Osteoblast (primary cell): ENCODE measurements at places on chromosomes 4 and X.

- peak; percentile 88 for DNase-seq
These were observed 115.7 kb upstream of the FAT1 start for GRCh38 chr4:186839122-186840037.

DNA sequence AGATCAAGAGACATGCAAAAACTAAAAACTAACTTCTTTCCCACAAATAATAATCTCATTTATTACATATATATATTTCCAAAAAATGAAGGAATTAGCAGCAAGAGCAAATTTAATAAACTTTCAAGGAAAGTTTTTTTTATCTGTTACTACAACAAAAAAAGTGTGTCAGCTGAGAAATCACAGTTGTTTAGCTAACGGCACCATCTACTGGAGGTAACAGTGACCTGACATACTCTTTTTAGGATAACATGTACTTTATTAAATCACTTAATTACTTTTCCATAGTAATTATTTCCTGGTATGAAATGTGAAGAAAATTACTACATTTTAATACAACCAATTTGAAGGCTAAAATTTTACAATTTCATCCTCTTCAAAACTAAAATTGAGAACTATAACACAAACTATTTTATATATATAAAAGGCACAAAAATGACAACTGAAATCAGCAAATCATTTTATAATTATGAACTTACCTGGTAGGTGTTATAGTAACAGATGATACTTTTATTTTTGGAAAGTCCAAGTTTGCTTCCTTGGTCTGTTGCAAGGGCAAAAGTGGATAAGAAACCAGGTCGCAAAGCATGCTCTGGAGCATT, 9.1 kb downstream of the LAMTOR3 start:
- DNase-seq: no peak

DNA sequence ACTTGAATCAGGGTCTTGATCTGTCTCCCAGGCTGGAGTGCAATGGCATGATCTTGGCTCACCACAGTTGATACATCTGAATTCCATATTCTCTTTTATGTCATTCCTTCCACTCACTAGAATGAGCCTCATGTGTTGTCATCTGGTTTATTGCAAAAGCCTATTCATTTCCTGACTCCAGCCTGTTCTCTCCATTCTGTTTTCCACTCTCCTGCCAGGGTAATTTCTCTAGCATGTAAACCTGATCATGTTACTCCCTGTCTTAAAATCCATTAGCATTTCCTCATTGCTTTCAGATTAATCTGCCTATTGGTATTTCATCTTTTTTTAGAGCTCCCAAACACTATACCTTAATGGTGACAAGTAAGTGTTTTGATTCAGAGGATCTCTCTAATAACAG, 4.3 kb upstream of the DDX60L start:
- DNase-seq: peak; percentile 19

DNA sequence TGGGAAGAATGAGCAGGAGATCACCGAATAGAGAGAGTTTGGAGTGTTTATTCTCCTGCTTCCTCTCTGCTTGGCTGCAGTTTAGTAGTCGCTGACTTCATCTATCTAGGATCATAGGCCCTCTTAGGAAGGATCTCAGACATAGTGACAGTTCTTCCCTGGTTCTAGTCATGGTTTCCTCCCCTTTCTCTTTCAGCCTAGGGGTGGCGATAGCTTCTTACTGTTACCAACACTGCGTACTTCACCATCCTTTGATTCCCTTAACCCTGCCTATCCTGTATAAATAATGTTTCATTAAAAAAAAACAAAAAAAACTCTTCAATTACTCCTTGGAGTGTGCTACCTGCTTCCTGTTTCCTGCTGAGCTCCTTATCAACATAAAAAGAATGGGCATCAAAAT, 103.8 kb downstream of the DDX53 start:
- no peak for DNase-seq

DNA sequence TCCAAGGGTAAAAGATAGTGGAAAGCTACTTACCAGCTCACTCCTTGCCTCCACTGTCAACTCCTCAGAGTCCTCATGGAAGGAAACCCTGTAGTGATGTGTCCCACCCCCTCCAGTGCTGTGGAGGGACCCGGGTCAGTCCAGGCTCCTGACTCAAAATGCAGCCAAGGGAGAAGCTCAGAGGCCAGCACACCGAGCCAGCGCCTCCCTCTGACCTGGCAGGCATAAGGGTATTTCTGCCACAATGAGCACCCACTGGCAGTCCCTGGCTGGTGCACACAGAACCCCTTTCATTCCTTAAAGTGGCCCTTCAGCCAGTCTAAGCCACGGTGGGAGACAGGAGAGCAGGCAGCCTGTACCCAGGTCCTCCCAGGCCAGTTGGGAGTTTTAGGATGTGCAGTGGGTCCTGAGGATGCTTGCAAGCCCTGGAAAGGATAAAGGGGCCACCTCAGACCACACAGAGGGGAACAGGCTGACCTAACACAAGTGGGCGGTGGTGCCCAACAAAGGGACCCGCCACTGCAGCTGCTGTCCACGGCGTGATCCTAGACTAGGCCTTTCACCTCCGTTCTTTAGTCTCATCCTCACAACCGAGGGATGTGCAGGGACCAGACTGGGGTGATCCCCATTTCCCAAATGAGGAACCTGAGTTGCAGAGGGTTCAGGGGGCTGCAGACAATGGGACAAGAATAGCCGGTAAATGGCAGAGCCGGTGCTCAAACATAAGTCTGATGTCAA, 5.7 kb downstream of the JAKMIP1 start:
- no peak for DNase-seq

DNA sequence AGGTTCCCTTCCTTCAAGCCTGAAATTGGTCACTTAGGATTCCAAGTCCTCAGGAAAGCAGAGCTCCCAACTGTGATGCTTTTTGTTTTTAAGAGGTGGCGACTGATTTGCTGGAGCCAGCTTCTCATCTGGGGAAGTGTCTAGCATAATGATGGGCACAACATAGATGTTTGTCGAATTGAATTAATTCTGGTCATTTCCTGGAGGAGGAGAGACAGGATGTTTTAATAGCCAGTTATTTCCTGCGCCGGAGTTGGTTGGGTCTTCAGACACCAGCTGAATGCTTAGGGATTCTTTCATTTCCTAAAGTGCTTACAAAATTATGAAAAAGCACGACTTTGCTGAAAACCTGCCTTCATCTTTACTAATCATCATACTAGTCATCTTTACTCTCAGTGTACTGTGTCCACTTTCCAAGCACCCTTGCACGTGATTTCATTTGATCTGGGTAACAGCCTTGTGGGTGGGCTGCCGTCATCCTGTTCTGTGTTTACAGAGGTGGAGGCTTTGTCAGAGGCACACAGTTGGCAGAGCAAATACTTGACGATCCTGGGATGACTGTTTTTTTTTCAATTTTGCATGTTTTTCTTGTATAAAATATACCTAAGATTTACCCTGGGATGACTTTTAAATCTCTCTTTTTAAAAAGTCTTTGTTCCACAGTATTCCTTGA, 49.5 kb downstream of the RGS12 start:
- peak; percentile 94 for DNase-seq

- DNase-seq: no peak
These were observed 107.4 kb upstream of the F9 start for GRCh38 chrX:139423186-139423585.

DNA sequence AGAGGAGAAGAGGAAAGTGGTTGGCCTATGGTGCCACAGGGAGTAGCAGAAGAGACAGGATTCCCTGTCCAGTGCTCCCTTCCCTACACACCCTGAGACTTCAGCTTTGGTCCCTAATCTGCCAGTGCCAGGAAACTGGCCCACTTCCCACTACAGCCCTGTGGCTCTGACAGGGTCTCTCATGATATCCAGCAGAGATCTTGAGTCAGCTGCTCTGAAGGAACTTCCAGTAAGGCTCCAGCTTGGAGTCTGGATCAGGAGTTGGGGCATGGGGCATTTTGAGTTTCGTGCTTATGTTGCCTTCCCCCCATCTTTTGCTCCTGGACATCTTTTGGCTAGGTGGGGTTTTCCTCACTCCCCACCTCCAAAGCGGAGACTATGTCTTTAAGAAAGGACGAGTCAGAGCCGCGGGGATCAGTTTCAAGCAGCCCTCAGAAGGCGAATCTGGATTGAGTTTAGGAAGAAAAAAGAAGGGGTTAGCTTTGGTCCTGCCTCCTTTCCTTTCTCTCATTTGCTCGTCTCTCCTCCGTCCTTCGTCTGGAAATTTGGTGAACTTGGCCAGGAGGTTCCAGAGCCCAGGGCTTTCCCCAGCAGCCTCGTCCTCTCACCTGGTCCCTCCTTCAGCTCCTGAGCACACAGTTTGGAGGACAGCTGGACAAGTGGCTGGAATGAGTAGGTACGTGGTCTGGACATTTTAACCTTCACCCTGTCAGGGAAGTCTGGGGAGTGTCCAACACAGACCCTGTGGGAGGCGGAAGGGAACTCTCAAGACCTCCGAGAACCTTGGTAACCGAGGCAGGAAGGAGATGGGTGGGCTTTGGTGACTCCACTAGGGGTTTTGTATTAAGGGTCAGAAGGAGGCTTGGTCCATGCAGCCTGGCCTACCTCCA, 104.4 kb downstream of the RTL5 start:
- DNase-seq: no peak

DNA sequence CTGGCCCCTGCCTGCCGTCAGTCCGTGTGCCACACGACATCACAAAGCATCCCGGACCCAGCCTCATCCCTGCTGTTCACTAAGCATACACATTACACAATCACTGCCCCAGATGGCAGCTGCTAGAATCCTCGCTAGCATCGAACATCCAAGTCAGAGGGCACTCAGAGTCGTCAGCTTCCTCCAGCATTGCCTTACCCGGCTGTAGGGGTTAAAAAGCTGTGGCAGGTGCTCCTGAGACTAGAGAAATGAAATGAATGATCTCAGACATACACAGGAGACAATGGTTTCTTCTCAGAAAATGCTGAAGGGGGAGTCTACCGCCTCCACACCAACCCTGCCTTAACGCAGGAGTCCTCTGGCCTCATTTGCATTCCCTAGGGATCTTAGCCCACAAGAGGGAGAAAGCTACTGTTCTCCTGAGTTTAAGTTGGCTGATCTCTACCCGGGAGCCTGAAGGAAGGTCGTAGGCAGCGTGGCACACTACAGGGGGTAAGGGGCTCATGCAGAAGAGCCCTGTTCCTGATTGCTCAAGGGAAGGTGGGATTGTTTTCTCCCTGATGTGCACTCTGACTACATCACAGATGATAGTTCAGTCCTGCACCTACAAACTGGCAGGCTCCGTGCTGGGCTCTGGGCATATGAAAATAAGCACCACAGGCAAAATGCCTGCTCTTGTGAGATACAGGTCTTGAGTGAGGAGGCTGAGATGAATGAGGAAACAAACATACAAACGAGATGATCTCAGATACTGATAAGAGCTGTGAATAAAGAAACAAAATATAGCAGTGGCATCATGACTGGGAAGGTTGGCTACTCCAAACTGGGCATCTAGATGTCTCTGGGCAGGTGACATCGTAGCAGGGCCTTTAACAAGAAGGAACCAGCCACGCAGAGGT, 2.6 kb upstream of the KIAA0232 start:
- peak; percentile 81 for DNase-seq

GRCh38 chrX:124502166-124502565, 155.8 kb downstream of the SH2D1A start:
- no peak for DNase-seq

DNA sequence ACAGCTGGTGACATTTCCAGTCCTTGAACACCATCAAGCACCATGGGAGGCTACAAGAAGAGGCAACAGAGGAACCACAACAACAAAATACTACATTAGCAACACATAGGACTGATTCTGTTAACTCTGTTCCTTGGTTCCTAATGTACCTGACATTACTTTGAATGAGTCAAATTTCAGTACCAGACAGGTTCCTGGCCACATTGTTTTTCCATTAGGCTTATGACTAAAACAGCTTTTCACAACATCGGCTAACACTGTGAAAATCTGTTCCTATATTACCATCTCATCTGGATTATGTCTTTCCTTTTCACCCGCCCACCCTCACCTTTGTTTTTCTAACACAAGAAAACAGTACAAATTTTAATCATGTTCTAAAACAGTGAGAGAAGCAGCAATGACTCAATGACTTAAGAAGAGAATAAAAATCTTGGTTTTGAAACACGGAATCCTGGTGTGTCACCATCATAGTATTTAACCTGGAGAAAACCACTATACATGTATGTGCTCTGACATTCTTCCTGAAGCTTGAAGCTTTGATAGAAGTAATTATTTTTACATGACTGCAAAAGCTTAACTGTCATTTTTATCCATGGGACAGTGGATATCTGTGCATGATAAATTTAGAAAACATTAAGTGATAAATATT, 143.9 kb downstream of the SCFD2 start:
- no peak for DNase-seq

DNA sequence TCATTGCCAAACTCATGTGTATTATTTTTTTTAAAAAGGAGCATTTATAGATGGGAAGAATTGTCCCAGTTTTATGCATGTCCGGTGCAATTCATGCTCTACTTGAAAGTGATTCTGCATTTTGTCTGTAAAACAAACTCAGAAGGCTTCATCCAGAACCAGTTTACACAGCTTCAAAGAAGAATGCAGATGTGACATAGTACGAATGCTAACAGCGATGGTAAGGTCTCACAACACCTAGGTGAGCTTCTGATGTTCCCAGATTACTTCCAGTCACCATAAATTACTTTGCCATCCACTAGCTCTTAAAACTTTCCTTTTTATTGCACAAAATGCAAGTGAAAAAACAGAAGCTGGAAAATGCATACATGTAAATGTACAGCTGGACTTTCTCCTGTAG, 41.5 kb upstream of the AGA start:
- no peak for DNase-seq

GRCh38 chrX:134641346-134641745, 16.9 kb downstream of the PLAC1 start:
- DNase-seq: no peak

GRCh38 chrX:131262738-131263679, 26.1 kb downstream of the IGSF1 start:
- peak; percentile 19 for DNase-seq

GRCh38 chr4:148207068-148207467, 235.1 kb downstream of the NR3C2 start:
- DNase-seq: no peak

- DNase-seq: no peak
These were observed 9.3 kb downstream of the PTPN13 start for GRCh38 chr4:86603311-86603885.

GRCh38 chrX:95063554-95063953, 1389.5 kb downstream of the FAM133A start:
- DNase-seq: no peak

DNA sequence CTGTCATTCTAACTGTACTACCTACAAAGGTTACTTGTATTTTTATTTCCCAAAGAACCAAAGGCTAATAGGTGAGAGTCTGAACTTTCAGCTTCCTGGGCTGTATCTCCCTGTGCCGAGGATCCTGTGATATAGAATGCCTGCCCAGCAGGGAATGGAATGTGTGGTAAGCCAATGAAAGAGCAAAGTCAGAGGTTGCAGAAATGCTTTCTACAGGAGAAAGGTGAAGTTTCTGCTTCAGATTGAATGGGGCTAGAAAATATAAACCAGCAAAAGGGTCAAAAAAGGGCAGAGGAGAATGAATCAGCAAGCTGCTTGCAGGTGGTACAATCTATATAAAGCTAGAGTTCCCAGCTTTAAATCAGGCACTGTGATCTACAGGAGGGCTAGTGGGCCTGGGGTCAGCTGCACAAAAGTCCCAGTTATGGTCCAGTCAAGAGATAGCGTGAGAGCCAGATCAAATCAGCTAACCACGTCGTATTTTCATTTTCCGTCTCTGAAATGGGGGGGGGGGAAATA, 146.1 kb downstream of the DCTD start:
- no peak for DNase-seq
